ENCODE measurements at places on chromosomes 16 and 17.
A peak's percentile ranks its signal among the peaks of the same experiment; 100 is the strongest.

DNA sequence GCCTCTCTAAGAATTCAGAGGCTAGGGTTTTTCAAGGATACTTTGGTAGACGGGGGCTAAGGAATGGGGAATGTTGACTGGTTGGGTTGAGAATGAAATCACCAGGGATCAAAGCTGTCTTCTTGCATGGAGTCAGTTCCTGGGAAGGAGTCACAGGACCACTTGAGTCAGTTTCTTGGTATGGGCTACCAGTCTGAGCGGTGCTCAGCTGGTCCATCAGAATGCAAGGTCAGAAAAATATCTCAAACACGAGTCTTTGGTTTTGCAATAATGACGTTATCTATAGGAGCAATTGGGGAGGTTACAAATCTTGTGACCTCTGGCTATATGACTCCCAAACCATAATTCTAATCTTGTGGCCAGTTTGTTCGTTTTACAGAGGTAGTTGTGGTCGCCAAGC, 18.4 kb downstream of the CHD9NB start:
- DNase-seq, result no peak

DNA sequence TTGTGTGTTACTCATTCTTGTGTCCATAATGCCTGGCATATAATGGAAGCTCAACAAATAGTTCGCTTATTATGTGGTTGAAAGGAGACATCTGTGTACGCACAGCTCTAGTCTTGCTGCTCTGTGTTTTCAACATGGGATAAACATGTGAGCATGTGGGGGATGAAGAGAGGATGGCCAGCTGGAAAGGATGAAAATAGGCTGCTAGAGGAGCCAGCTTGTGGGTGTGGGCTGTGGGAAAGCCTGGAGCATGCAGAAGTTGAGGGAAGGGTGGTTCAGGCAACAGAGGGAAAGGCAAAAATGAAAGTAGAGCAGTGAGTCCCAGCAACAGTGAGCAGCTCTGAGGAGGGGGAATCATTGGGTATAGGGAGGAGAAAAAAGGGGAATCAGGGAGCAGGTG, 324.6 kb upstream of the CDH11 start:
- DNase-seq, result no peak

DNA sequence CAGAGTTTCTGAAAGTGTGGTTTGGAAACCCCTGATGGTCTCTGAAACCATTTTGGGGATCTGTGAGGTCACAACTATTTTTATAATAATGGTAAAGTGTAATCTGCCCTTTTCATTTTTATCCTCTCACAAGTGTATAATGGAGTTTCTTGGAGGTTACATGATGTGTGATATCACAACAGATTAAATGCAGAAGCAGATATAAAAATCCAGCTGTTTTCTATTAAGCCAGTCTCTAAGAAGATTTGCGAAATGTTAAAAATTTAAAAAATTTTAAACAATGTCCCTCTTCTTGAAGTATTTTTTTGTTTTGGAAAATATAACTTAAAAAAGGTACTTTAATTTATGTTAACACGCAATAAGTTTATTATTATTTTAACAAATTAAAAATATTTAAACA, 48.7 kb downstream of the RPGRIP1L start:
- no peak for DNase-seq

DNA sequence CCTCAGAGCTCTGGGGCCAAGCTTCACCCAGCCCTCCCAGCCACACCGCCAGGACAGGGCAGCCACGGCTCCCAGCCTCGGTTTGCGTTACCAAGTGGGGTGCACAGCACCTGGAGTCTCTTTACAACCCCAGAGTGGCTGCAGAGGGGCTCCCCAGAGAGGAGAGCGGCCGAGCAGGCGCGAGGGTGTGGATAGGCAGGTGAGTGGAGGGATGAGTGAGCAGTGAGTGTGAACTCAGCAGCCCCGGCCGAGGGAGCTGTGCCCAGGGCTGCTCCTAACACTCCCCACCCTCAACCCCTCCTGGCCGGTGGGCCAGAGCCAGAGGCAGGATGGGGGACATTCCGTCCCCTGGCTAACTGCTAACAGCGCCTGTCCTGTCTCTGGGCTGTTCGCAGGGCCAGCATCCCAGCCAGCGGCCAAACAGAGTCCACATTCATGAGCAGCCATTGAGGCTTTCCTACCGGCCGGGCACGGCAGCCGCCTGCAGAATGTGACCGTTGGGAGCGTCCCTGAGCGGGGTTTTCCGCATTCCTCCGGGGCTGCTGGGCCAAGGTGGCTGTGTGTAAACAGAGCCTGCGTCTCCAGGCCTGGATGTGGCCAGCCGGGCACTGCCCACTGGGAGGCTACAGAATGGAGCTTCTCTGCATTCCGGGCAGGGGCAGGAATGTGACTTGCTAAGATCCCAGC, 5.3 kb downstream of the ZNF469 start:
- peak; percentile 93 for DNase-seq

GRCh38 chr16:64234200-64234599, 887.7 kb downstream of the CDH11 start:
- DNase-seq, result no peak

GRCh38 chr17:40097931-40098845, 2.2 kb downstream of the NR1D1 start:
- DNase-seq, result peak; percentile 79

DNA sequence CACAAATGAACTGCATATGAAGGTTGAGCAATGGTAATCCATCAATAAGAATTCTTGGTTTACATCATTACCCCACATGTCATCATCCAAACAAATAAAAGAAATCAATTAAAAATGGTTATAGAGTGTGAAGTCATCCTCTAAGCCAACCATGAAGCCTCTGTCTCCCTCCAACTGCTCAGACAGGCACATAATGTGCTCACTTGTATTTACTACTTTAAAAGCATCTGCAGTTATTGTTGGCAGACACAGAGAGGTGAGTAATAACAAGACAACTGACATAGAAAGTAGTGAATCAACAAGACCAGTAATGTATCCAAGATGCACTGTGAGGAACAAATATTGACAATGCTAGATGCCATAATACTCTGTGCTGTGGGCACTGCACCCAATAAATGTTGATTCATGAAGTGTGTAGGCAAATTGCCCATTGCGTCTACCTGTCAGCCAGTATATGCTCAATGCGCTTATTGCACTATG, 20.0 kb downstream of the ADAMTS18 start:
- DNase-seq, result no peak

DNA sequence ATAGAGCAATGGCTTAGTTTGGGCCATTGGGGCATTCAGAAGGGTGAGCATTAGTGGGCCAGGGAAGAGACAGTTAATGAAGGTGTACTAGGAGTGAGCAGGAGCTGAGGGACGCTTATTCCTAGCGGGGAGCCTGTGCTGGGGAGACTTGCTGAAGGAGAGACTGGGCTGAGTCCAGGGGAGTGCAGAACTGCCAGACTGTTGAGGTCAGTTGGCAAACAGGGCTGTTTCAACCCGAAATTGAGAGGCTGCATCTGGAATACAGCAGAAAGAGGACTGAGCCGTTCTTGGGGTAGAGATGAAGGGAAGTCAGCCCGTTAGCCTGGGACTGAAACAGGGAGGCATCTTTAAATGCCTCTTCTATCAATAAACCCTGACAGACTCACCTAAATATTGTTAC, 33.2 kb downstream of the MAP2K6 start:
- DNase-seq, result no peak

- no peak for DNase-seq
These were observed 414.3 kb downstream of the MAF start for GRCh38 chr16:79186196-79186595.

DNA sequence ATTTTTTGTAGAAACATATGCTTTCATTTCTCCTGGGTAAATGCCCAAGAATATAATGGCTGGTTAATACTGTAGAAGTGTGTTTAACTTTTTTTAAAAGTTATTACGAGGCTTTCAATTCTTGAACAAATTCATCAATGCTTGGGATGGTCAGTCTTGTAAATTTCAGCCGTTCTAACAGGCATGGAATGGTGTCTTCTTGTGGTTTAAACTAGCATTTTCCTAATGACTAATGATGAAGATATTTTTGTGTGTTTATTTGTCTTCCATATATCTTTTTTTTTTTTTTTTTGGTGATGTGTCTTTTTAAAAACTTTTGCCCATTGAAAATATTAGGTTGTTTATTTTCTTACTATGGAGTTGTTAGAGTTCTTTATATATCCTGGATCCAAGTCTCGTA, 67.1 kb downstream of the MGAT5B start:
- no peak for DNase-seq

DNA sequence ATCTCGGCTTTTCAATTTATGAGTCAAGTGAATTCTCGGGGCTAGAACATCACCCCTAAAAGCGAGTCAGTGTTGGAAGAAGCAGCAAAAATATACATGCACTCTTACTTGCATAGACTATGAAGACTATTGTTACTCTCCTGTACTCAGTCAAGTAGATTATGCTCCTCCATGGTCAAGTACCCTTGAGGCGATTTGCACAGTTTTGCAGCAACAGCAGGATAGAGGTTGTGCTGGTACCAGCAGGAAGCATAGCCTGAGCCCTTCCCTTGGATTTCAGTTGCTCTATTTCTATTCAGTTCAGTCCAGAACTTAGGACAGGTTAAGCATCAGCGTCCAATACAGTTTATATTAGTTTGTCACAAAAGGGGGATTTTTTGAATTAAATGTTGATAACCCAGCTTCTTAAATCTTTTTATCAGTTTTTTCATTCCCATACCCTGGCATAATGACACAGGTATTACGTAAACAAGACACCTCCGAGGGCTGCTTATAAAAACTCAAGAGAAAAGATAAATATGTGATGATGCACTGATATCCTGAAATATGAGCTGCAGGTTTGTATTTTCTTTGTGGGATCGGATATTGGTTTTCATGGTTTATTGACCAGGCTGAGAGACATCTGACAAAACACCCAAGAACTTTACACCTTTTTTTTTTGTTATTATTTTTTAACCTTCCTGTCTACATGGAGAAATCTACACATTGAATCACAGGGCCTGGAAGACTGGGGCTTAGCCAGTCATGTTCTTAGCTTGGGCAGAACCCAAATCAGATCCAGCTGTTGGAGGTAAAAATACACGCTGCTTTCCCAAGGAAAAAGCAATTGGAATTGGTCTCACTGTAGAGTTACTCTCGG, 144.1 kb downstream of the PITPNC1 start:
- no peak for DNase-seq

DNA sequence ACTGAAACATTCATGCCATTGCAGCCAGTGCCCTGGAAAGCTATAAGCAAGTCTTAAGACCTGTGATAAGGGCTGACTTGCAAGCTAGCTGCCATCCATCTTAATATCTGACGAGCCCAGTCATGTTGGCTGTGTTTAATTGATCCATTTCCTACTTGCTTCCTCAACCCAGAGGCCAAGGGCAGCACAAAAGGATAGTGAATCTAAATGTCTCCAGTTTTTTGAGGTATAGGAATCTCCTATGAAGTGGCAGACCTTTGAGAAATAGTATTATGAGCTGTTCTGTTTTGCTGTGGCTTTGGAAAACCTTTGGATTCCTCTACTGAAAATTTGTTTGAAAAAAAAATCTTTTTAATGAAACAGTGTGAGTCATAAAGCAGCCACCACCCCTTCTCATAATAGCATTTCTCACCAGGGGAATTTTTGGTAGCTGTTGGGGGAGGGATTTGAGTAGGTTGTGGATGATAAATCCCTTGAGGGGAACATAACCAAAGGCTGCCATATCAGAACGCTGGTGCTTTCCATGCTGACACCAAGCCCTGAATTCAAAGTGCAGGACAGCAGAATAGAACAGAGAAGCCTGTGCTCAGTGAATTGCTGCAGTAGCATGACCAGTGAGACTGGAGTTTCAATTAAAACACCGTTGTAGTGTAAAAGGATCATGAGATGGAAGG, 12.9 kb downstream of the ZNRF1 start:
- DNase-seq, result no peak

DNA sequence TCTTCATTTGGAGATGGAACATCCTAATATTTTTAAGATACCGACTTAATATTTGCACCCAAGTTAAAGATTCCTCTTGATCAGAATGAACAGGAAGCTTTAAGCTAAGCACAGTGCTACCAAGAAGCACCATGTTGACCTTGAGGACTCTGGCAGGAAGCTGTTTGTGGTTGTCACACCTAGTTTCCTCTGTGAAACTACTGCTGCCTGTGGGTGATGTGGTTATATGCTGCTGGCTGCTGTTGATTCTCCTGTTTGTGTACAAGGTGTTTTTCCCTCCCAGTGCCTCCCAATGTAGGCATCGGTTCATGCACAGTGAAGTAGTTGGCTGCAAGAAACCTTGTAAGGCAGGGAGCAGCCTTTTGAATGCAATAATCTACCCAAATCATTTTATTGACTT, 23.4 kb downstream of the RBL2 start:
- DNase-seq, result no peak

DNA sequence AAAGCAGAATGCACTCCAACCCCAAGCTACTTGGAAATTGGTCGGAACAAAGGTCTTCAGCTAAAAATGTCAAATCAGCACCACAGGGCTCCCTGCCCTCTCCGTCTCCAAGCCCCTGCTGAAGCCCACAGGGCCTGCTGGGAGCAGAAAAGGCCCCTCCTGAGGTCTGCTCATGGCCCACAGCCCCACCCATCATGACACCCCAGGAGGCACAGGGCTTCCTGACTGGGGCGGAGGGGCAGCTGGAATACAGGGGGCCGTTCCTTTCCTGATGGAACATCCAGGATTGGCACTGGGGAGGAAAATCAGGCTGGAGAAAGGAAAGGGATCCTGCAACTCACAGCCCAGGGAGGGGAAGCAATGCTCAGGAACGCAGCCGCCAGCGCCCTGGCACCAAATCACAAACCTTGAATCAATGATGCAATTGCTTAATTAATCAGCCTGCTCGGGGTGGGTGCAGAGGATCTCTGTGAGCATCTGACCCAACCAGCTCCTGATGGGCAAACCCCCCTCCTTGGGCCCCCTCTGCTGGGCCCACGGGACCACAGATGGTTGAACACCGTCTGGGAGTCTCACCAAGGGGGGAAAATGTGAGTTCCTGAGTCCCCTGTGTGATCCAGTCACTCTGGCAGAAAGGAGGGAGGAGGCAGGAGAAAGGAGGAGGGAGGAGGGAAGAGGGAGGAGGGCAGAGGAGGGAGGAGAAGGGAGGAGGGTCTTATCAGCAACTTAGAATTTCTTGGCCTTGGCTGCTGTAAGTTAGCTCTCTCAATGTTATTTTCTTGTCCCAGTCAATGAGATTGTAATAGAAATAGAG, 155.5 kb downstream of the ZNF423 start:
- DNase-seq, result no peak

DNA sequence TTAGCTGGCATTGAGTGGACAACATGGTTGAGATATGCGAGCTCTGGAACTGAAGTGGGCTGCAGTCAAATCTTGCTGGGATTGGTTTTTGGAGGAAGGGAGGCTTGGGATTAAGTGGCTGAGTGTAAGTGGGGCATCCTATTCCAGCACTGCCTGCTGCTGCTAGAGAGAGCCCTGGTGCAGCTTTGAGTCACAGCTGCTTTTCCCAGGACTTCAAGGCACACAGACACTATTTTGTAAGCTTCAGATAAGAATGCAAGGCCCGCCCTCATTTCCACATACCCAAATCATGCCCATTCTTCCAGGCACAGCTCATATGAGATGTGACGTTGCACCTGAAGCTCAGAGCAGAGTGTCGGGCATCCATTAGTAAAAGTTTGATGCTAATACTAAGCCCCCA, 10.2 kb upstream of the MAF start:
- no peak for DNase-seq

Measured in breast epithelium (tissue), 4 donors.